Activated CD4-positive, alpha-beta T cell treated with anti-CD3 and anti-CD28 coated beads, Interleukin-2, amount 10 ng/mL, durations not matched to agents 7 days and 5 days (primary cell): ENCODE measurements at places on chromosomes 5 and 9. TPM values are rescaled to one million over a fixed set of nuclear protein-coding genes. Genes with fewer than 3 reads are reported as not detected.

DNA sequence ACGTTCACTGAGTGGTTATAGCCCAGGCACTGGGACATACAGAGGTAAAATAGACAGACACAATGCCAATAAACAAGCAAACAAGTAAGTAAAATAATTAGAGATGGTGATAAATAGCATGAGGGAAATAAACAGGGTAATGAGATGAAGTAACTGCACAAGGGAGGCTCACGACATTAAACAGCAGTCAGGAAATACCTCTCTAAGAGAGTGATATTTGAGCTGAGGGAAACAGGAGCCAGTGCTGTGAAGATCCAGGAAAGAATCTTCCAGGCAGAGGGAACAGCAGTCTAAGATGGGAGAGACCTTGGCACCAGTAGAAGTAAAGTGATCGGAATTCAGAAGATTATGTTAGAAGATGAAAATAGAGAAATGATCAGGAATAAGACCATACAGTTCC is 279.4 kb downstream of the HINT1 start:
- no peak overlapping the region for H3K4me3 ChIP-seq
- no peaks in the 10 kb centered on the region for H3K36me3 ChIP-seq
- H3K27ac ChIP-seq: no peak overlapping the region
- peaks cover 4% of the 10 kb centered on the region for H3K4me1 ChIP-seq
- peaks cover 16% of the 10 kb centered on the region for H3K27me3 ChIP-seq

Gene IFNK
- total RNA-seq: not detected

Gene NTNG2
- 5.4 TPM for total RNA-seq

Gene PCDHGA1
- total RNA-seq: 0.05 TPM

GRCh38 chr5:36300927-36301540 is 668 bp downstream of the RANBP3L start:
- H3K36me3 ChIP-seq: no peaks in the 10 kb centered on the region
- H3K27ac ChIP-seq: no peak overlapping the region
- no peak overlapping the region for H3K4me3 ChIP-seq
- H3K4me1 ChIP-seq: no peaks in the 10 kb centered on the region

GRCh38 chr9:96006961-96007360 is 131.5 kb downstream of the ERCC6L2 start:
- no peak overlapping the region for H3K4me3 ChIP-seq
- H3K4me1 ChIP-seq: peaks cover 36% of the 10 kb centered on the region

DNA sequence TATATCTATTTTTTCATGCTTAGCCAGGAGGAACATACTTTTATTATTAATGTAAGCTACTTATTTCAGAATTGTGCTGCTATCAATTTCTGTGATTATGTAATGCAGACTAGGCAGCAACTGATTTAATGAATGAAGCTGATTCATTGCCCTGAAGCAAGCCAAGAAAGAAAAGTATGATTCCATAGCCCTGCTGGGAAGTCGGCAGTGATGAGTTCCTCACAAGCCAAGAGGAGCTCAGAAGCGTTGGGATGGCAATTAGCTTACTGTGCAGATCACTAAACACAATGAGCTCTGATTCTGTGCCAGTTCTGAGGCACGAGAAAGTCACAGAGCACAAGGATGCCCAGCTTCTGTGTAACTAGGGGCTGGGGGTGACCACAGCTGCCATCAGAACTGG is 254.3 kb upstream of the KLF9 start:
- H3K27ac ChIP-seq: no peak overlapping the region
- DNase-seq: no peak
- no peak overlapping the region for H3K4me3 ChIP-seq

GRCh38 chr5:50700706-50701105 is 34.3 kb downstream of the PARP8 start:
- peaks cover 51% of the 10 kb centered on the region for H3K4me1 ChIP-seq
- DNase-seq: no peak
- no peak overlapping the region for H3K4me3 ChIP-seq
- peaks cover 67% of the 10 kb centered on the region for H3K36me3 ChIP-seq

- no peak for DNase-seq
- H3K4me3 ChIP-seq: no peak overlapping the region
- no peaks in the 10 kb centered on the region for H3K36me3 ChIP-seq
- no peak overlapping the region for H3K27ac ChIP-seq
- peaks cover 11% of the 10 kb centered on the region for H3K27me3 ChIP-seq
- H3K4me1 ChIP-seq: no peaks in the 10 kb centered on the region
Measured at GRCh38 chr9:88660611-88661010, 125.6 kb downstream of the NXNL2 start.

DNA sequence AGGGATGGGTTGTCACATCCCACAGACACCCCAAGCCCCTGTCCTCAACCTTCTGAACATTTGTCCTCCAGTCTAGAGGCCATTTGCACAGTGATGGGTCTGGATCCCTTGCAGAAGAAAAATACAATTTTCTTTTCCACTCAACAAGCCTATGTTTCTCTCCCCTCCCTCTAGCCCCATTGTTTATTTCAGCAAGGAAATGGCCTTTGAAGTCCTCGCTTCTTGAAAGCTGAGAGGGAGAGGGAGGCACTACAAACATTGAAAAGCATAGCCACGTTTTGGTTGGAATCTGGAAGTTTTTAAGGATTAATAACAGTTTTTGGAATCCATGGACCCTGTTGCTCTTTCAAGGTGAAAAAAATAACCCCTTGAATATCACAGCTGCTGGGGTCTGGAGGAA is 24.0 kb upstream of the ARSI start:
- H3K4me3 ChIP-seq: no peak overlapping the region
- H3K27ac ChIP-seq: no peak overlapping the region
- DNase-seq: no peak
- H3K36me3 ChIP-seq: no peaks in the 10 kb centered on the region
- H3K27me3 ChIP-seq: peaks cover 5% of the 10 kb centered on the region

GRCh38 chr5:172063463-172064235 is 57.2 kb upstream of the FBXW11 start:
- peaks cover 82% of the 10 kb centered on the region for H3K36me3 ChIP-seq
- peak overlapping the region; percentile 57 for H3K27ac ChIP-seq
- H3K4me1 ChIP-seq: peaks cover 58% of the 10 kb centered on the region

GRCh38 chr5:159619826-159620225 is 289.5 kb upstream of the IL12B start:
- no peak overlapping the region for H3K4me3 ChIP-seq
- no peak overlapping the region for H3K27ac ChIP-seq
- H3K36me3 ChIP-seq: no peaks in the 10 kb centered on the region
- no peak for DNase-seq

DNA sequence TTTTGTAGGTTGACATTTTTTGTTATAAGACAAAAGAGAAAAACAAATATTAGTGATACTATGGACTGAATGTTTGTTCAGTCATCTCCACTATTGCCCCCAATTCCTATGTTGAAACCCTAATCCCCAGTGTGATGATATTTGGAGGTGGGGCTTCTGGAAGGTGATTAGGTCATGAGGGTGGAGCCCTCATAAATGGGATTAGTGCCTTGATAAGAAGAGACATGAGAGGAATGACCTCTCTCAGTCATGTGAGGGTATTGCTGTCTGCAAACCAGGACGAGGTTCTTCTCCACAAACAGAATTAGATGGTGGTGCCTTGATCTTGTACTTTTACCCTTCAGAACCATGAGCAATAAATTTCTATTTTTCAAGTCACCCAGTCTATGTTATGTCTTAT is 34.5 kb upstream of the KLF9 start:
- no peak overlapping the region for H3K4me3 ChIP-seq
- no peaks in the 10 kb centered on the region for H3K4me1 ChIP-seq
- no peak for DNase-seq

DNA sequence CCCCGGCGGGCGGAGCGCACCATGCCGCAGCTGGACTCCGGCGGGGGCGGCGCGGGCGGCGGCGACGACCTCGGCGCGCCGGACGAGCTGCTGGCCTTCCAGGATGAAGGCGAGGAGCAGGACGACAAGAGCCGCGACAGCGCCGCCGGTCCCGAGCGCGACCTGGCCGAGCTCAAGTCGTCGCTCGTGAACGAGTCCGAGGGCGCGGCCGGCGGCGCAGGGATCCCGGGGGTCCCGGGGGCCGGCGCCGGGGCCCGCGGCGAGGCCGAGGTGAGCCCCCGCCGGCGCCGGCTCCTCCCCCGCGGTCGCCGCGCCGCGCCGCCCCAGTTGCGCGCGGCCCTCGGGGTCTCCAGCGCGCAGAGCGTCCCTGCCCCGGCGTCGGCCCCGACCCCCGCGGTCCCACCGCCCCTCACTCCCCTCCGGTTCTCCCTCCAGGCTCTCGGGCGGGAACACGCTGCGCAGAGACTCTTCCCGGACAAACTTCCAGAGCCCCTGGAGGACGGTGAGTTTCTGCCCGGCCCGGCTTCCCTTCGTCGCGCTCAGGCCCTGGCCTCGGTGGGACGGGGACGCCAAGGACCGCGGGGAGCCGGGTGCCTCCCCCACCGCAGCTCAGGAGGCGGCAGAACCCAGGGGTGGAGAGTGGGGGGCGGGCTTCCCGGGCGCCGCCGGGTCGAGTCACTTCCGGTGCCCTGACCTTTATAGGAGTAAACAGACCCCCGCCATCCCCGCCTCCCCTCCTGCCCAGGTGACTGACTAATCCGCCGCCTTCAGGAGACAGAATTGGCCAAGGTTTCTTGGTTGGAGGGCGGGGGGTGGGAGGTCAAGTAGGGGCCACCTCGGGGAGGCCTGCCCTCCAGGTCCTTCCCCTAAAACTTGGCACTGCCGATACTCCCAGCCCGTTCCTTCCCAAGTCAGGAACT is 665 bp downstream of the TCF7 start:
- peak; percentile 78 for DNase-seq
- H3K27me3 ChIP-seq: peaks cover 8% of the 10 kb centered on the region
- H3K4me3 ChIP-seq: peak overlapping the region; percentile 82
- H3K36me3 ChIP-seq: peaks cover 48% of the 10 kb centered on the region
